ENCODE measurements at places on chromosomes 4 and X. TPM values are rescaled to one million over a fixed set of nuclear protein-coding genes. Genes with fewer than 3 reads are reported as not detected.

DNA sequence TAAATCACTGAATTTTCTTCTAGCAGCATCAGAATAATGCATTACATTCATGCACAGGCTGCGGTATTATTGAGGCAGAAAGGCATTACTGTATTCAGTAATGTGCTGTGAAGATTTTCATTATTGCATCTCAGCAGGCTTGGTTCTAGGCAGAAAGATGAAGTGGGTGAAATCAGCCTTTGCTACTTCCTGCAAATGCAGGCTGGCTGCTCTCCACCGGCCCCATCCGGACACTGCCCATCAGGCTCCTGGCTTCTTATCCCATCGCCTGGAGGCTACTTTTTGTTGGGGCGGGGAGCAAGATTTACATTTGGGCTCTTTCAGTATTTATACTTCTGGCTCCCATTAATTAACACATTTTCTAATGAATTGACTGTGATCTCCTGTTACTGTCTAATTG lies 117.8 kb downstream of the FRAS1 start:
- H3K27me3 ChIP-seq = no peaks in the 10 kb centered on the region
- H3K4me1 ChIP-seq = peaks cover 19% of the 10 kb centered on the region
- H3K36me3 ChIP-seq = no peaks in the 10 kb centered on the region
- H3K4me3 ChIP-seq = no peak overlapping the region
- H3K27ac ChIP-seq = no peak overlapping the region
- peak; percentile 17 for DNase-seq

DNA sequence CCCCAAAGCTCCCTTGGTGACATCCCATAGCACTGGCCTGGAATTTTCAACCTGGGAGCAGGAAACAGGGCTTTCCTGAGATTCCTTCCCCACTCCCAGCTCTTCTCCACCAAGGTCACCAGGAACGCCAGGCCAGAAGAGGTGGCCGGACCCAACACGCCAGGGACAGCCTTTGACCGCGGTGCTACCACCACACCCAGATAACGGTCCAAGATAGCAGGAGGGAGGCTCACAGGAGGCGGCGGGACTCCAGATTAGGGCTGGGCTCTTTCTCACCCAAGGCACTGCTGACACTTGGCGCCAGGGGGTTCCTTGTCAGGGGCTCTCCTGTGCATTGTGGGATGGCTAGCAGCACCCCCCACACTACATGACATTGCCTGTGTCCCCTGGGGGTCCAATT lies 22.9 kb downstream of the ZFYVE28 start:
- no peaks in the 10 kb centered on the region for H3K36me3 ChIP-seq
- H3K27ac ChIP-seq = no peak overlapping the region

- H3K4me1 ChIP-seq = peaks cover 4% of the 10 kb centered on the region
- no peaks in the 10 kb centered on the region for H3K36me3 ChIP-seq
- no peak overlapping the region for H3K4me3 ChIP-seq
- H3K27me3 ChIP-seq = no peaks in the 10 kb centered on the region
- DNase-seq = no peak
Measured at GRCh38 chr4:165715211-165715610, 157.8 kb upstream of the TLL1 start.

GRCh38 chr4:23135792-23136645 lies 443.3 kb downstream of the GBA3 start:
- no peaks in the 10 kb centered on the region for H3K36me3 ChIP-seq
- H3K27ac ChIP-seq = no peak overlapping the region
- no peak overlapping the region for H3K4me3 ChIP-seq
- no peaks in the 10 kb centered on the region for H3K4me1 ChIP-seq
- DNase-seq = peak; percentile 64

DNA sequence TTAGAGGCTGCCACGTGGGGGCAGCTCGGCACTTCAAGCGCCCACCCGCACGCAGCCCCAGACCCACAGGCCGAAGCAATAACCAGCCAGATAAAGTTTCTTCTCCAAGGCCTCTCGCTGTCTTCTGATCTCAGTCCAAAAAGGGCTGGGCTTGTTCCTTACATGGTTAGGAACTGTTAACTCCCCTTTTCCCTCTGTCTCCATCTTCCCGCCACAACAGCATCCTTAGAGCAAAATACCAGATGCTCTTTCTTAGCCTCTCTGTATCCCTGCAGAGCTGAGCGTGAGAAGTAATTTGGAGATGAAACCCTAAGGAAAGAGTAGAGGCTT lies 23.4 kb upstream of the KIAA1210 start:
- peaks cover 46% of the 10 kb centered on the region for H3K27me3 ChIP-seq
- H3K36me3 ChIP-seq = no peaks in the 10 kb centered on the region
- DNase-seq = no peak
- no peak overlapping the region for H3K27ac ChIP-seq
- no peak overlapping the region for H3K4me3 ChIP-seq

DNA sequence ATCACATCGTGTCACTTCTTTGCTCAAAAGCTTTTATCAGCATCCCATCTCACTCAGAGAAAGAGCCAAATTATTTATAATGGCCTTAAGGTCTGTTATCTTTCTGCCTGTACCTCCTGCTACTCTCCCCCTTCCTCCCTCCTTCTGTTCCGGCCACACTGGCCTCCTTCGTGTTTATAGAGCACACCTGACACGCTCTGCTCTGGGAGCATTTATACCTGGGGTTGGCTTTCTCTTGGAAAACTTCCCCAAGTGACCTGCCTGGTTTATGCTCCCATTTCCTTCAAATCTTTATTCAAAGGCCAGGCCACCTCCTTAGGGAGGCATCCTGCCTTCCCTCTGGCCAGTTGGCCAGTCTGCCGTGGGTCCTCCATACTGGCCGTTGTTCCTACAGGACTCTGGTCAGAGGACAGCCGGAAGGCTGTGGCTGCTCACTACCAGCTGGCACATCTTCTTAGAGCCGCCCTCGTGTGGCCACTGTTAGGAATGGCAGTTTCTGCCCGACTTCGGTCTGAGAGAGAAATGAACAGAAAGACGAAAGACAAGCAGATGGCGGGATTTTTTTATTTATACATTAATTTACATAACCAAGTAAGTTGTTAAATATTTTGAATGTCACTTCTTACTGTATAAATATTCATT lies 80.2 kb upstream of the CBLL2 start:
- DNase-seq = peak; percentile 75
- peaks cover 6% of the 10 kb centered on the region for H3K4me1 ChIP-seq
- no peaks in the 10 kb centered on the region for H3K36me3 ChIP-seq
- H3K27me3 ChIP-seq = peaks cover 60% of the 10 kb centered on the region
- no peak overlapping the region for H3K27ac ChIP-seq
- H3K4me3 ChIP-seq = no peak overlapping the region

- H3K36me3 ChIP-seq = no peaks in the 10 kb centered on the region
- no peaks in the 10 kb centered on the region for H3K4me1 ChIP-seq
- DNase-seq = no peak
- H3K27ac ChIP-seq = no peak overlapping the region
- no peak overlapping the region for H3K4me3 ChIP-seq
- peaks cover 24% of the 10 kb centered on the region for H3K27me3 ChIP-seq
Measured at GRCh38 chrX:110563282-110563681, 204.6 kb downstream of the RTL9 start.

DNA sequence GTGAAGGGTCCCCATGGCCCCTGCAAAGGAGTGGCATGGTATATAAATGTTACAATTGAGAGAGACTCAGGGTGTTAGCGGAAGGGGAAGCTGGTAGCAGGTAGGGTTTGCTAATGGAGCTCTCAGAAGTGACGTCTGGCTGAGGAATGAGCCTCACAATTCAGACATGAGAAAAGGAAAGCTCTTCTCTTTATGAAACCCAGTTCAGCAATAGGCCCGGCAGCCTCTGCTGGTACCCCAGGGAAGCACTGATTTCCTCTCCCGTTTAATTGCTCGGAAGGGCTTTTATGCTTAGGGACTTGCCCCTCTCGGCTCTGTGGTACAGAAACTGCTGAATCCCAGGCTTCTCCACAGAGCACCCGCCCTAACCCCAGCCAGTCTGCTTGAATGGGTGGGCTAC lies 19.4 kb upstream of the AFAP1 start:
- peaks cover 5% of the 10 kb centered on the region for H3K36me3 ChIP-seq
- no peak for DNase-seq
- no peak overlapping the region for H3K4me3 ChIP-seq
- H3K27me3 ChIP-seq = no peaks in the 10 kb centered on the region

DNA sequence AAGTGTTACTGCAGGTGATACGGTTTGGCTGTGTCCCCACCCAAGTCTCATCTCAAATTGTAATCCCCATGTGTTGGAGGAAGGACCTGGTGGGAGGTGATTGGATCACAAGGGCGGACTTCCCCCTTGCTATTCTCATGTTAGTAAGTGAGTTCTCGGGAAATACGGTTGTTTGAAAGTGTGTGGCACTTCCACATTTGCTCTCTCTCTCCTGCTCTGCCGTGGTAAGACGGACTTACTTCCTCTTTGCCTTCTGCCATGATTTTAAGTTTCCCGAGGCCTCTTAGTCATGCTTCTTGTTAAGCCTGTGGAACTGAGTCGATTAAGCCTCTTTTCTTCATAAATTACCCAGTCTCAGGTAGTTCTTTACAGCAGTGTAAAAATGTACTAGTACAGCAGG lies 65.2 kb upstream of the SLC7A11 start:
- H3K27me3 ChIP-seq = no peaks in the 10 kb centered on the region
- no peak for DNase-seq
- no peaks in the 10 kb centered on the region for H3K36me3 ChIP-seq
- H3K4me3 ChIP-seq = peak overlapping the region; percentile 36
- H3K4me1 ChIP-seq = peaks cover 35% of the 10 kb centered on the region

GRCh38 chr4:48203819-48204218 lies 65.8 kb downstream of the TEC start:
- no peaks in the 10 kb centered on the region for H3K36me3 ChIP-seq
- no peaks in the 10 kb centered on the region for H3K4me1 ChIP-seq
- no peak overlapping the region for H3K4me3 ChIP-seq
- H3K27ac ChIP-seq = no peak overlapping the region
- DNase-seq = no peak

GRCh38 chrX:150899191-150899757 lies 806 bp upstream of the CD99L2 start:
- H3K4me1 ChIP-seq = no peaks in the 10 kb centered on the region
- peaks cover 5% of the 10 kb centered on the region for H3K36me3 ChIP-seq
- no peak overlapping the region for H3K27ac ChIP-seq
- no peak for DNase-seq
- peak overlapping the region; percentile 67 for H3K4me3 ChIP-seq
- no peaks in the 10 kb centered on the region for H3K27me3 ChIP-seq

DNA sequence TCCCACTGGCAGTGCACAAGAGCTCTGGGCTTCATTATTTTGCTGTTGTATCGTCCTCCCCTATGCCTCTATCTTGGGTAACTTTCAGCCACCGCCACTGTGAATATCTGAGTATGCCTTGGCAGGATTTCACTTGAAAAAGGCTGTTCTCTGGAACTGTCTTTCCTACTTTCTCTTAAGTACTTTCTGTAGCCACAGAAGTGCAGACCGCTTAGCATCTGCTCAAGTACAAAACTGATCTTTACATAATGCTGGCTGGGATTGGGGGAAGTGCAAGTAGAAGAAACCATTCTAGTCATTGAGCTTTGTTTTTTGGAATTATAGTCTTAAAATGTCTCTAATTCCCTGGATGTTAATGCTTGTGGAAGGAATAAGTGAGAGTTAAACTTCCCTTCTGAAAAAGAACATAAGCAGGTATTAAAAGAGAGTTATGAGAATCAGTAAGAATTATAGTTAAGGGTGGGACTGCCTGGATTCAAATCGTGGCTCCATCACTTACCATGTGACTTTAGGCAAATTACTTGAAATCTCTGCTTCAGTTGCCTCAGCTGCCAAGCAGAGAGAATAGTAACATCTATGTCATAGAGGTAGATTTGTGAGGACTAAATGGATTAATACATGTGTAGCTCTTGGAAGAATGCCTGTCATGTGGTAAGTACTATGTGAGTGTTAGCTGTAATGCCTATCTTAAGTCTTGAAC lies 77.5 kb downstream of the MID1IP1 start:
- DNase-seq = no peak
- H3K4me3 ChIP-seq = no peak overlapping the region
- H3K36me3 ChIP-seq = no peaks in the 10 kb centered on the region
- no peak overlapping the region for H3K27ac ChIP-seq

DNA sequence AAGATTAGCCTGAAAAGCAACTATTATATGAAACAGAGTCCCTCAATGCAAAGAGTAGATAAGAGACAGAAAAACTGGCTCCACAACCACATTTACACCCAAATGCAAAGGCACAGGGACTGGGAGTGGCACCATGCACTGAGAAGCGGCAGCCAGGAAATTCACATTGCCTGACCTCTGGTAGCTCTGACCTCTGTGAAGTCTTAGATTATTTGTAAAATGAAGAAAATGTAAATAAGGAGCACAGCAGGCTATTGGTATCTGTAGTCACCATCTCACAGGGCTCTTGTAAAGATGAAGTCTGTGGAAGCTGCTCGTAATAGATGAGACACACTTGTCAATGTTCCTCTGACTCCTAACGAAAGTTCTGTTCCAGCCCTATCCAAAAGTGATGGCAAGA lies 69.7 kb downstream of the FAT1 start:
- H3K27ac ChIP-seq = no peak overlapping the region
- H3K4me1 ChIP-seq = peaks cover 12% of the 10 kb centered on the region

GRCh38 chr4:126687655-126688358 lies 945.0 kb upstream of the INTU start:
- no peaks in the 10 kb centered on the region for H3K4me1 ChIP-seq
- H3K4me3 ChIP-seq = no peak overlapping the region
- H3K27ac ChIP-seq = no peak overlapping the region
- no peaks in the 10 kb centered on the region for H3K27me3 ChIP-seq

- peaks cover 69% of the 10 kb centered on the region for H3K4me1 ChIP-seq
- no peak for DNase-seq
- peak overlapping the region; percentile 89 for H3K27ac ChIP-seq
- peak overlapping the region; percentile 16 for H3K4me3 ChIP-seq
Measured at GRCh38 chr4:2797545-2798305, 4.8 kb downstream of the SH3BP2 start.

- peak; percentile 31 for DNase-seq
- H3K4me1 ChIP-seq = no peaks in the 10 kb centered on the region
- no peaks in the 10 kb centered on the region for H3K27me3 ChIP-seq
- H3K36me3 ChIP-seq = no peaks in the 10 kb centered on the region
- no peak overlapping the region for H3K27ac ChIP-seq
- H3K4me3 ChIP-seq = no peak overlapping the region
Measured at GRCh38 chr4:24032371-24032989, 142.6 kb upstream of the PPARGC1A start.

DNA sequence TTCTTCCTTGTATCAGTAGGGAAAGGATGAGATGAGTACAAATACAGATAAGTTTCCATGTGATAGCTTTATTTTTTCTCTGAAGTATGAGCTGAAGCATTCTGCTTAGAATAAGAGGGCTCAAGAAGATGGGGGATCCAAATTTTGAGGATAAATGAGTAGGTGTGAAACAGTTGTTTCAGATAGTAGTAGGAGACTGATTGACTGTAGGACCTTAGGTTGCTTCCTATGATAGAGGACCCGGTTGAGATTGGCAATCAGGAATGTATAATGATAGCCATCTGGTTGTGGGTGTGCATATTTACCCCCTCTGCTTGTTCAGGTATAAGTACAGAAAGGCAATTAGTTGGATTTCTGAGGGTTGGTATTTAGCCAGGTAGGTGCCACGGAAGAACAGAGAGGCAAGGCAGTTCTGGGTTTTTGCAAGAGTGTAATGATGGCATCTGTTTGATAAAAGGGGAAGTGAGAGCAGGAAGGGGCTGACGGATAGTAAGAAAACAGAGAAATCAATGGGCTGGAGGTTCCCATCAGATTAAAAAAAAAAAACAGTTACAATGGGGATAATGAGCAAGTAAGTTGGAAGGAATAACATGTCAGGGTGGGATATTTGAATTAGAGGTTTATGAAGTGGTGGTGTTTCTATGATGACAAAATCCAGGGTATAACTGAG lies 13.7 kb downstream of the OCRL start:
- no peaks in the 10 kb centered on the region for H3K4me1 ChIP-seq
- H3K4me3 ChIP-seq = no peak overlapping the region
- H3K27me3 ChIP-seq = no peaks in the 10 kb centered on the region
- peaks cover 15% of the 10 kb centered on the region for H3K36me3 ChIP-seq
- no peak overlapping the region for H3K27ac ChIP-seq

The CXXC4 gene
- not detected for total RNA-seq

The BMPR1B gene
- 17.2 TPM for total RNA-seq

The LEF1 gene
- 3.0 TPM for total RNA-seq

The SPRY1 gene
- total RNA-seq = 4.3 TPM

The PCDH7 gene
- total RNA-seq = 3.6 TPM

Measured in MCF 10A (cell line).